KBM-7 (cell line): ENCODE measurements at places on chromosomes 7 and 10.

- no peak for DNase-seq
These were observed 306.4 kb upstream of the CDC14C start for GRCh38 chr7:48617993-48618392.

GRCh38 chr10:45580371-45581215 lies 92.0 kb downstream of the ZFAND4 start:
- DNase-seq = no peak

- no peak for DNase-seq
These were observed 39.1 kb upstream of the HSPA12A start for GRCh38 chr10:116781370-116781884.

GRCh38 chr7:38425509-38425908 lies 152.1 kb upstream of the TARP start:
- DNase-seq = no peak

GRCh38 chr10:78555128-78555527 lies 513.6 kb upstream of the ZMIZ1 start:
- DNase-seq = no peak

DNA sequence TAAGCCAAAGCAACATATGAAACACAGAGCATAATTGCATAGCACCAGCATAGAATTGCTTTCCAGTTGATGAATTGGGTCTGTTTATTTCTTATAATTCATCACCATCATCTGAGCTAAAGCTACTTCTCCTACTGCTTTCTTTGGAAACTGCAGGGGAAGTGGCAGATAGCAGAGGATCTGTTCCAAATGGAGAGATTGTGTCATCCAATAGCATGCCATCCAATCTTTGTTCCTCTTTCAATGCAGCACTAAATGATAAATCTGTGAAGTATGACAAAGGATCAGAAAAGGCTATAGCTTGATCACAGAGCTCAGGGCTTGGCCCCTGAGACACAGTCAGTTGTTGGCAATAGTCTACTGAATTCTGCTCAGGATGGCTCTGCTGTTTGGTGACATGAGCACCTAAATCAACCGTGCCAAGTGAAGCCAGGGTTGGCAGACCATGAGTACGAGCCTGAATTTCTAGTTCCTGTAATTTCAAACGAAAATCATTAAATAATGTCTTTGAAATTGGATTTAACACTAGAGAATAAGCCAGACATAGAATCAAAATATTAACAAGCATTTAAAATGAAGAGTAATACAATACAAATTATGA lies 90.0 kb downstream of the TFEC start:
- DNase-seq = peak; percentile 50

DNA sequence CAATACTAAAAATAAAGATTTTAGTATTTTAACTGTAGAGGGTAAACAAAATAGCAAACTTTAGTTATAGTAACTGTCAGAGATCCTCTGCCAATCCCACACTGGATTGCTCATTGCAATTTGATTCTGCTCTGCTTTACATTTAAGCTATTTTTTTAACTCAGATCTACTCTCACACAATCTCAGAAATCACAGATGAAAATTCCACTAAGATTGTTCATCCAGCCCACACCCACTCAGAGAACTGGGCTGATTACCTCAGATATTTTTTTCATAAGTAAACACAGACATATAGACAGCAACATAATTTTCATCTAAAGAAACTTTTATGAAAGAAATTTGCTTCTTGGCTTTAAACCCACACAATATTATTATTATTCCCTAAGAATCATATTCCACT lies 7.0 kb downstream of the OSBPL3 start:
- no peak for DNase-seq

DNA sequence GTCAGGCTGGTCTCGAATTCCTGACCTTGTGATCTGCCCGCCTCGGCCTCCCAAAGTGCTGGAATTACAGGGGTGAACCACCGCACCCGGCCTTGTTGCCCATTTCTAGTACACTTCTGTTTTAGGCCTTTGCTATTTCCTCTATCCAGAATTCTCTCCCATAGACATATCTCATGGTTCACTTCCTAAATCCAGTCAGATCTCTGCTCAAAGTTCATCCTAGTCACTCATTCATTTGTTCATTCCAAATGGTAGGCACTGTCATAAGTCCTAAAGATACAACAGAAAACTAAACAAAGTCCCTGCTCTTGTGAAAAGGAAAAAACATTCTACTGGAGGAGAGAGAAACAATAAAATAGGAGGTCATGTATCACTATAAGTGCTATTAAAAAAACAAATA lies 2.4 kb upstream of the MOSPD3 start:
- DNase-seq = no peak

- DNase-seq = no peak
These were observed 507 bp downstream of the STN1 start for GRCh38 chr10:103917302-103918052.

GRCh38 chr7:69833964-69834363 lies 235.7 kb downstream of the AUTS2 start:
- no peak for DNase-seq

- no peak for DNase-seq
These were observed 35.6 kb downstream of the C10orf90 start for GRCh38 chr10:126634911-126635310.

DNA sequence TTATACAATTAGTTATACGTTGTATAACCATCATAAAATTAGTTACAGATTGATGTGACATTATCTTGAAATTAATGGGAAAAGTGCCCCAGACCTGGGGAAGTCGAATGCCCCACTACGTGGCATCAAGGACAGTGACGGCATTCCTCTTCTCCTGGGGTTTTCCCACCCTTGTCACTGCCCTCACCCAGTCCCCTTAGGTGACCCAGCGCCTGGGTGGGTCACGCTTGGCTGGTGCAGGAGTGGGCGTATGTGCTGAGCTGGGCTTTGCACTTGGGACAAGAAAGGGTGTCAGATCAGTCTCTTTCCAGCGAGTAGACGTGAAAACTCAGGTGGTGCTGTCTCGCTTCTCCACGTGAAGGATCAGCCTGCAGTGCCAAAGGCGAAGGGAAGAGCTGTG lies 7.6 kb downstream of the FOXK1 start:
- no peak for DNase-seq

GRCh38 chr7:159227433-159227832 lies 82.8 kb upstream of the VIPR2 start:
- DNase-seq = no peak

DNA sequence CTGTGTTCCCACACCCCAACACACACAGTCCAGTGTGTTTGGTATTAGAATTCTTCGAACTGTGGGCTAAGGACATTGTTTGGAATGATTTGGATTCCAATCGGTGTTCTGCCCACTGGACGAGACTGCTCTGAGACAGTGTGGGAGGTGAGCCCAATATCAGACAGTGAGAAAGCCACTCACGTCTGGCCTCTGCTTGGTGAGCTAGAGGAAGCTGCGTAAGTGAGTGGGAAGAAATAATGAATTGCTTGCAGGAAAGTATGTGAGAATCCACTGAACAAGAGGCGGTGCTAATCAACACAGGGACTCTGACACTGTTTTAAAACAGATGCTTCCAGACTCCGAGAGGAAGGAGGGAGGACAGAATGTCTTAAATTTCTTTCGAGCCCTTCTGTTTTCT lies 675.0 kb upstream of the ANKRD30A start:
- no peak for DNase-seq

DNA sequence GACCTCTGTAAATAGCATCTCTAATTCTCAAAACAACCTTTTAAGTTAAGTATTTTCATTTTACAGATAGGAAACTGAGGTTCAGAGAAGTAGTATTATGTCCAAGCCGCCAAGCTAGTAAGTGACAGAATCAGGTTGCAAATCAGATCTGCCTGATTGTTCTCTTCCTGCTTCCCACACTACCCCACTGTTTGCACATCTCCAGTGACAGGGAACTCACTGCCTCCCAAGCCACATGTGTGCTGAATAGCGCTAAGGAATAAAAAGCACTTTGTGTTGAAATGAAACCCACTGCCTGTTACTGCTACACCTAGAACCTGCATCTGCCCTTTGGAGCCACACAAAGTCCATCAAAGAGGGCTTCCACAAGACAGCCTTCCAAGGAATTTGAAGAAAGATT lies 45.1 kb upstream of the WDR11 start:
- no peak for DNase-seq

- DNase-seq = no peak
These were observed 28.7 kb downstream of the MGMT start for GRCh38 chr10:129495698-129496097.

GRCh38 chr7:36604806-36605205 lies 119.5 kb downstream of the AOAH start:
- no peak for DNase-seq

DNA sequence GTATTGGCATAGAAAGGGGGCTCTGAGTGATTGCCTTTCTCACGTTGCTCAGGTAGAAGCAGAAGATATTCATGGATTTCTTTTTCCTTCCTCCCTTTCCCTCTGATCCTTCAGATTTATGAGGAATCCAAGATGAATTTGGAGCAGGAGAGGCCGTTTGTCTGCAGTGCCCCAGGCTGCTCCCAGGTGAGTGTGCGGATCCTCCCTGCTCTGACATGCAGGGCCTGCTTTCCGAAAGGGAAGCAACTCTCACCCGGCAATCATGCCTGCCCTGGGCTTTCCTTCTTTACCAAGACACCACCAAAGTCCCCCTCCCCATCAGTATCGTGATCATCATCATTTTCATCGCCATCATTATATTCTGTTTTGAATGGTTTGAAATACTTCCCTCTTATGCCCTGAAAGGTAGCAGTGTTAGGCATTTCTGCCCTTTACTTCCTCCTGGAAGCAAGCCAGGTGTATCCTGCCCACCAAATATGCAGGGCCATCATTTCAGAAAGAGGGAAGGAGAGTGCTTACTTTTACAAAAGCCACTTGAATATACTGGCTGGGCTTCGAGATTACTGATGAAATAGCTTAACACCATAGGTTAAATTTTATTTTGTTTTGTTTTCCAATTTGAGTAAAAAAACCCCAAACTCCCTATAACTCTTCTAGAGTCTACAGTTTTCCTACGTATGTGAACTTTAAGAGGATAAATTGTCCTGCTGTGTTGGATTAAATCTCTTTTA lies 75.9 kb downstream of the CREB5 start:
- peak; percentile 3 for DNase-seq

DNA sequence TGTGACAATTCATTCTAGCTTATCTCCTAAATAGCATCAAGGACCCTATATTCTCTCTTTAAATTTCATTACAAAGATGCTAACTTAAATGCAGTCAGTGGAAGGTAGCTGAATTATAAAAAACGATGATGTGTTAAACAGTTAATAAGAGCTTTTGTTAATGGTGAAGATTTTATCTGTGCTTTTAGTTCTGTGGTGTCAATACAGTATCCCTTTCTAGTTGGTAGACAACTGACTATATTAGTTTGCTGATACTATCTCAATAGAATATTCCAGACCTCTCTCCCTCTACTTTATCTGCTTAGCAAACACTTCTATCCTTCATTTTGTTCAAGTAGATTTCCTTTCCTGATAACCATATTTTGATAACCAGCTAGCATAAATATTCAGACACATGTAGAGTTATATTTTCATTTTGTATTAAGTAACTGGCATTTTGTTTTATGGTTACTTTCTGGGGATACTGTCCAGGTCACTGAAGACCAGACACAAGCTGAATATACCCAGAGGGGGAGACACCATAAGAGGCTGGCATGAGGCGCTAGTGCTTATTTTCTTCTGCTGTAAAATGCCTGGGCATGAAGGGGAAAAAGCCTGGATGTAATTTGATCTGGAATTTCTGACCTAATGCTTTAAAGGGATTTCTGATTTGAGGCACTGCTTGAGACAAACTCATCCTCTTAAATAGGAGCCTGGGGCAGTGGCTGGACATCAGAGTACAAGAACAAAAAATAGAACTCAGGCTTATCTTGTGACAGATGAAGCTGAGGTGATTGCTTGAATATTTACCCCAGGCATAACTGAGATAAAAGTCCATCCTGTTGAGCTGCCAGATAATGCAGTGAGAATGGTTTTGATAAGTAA lies 197.5 kb downstream of the MALRD1 start:
- DNase-seq = no peak

- DNase-seq = no peak
These were observed 60.0 kb downstream of the VTI1A start for GRCh38 chr10:112507046-112507445.

DNA sequence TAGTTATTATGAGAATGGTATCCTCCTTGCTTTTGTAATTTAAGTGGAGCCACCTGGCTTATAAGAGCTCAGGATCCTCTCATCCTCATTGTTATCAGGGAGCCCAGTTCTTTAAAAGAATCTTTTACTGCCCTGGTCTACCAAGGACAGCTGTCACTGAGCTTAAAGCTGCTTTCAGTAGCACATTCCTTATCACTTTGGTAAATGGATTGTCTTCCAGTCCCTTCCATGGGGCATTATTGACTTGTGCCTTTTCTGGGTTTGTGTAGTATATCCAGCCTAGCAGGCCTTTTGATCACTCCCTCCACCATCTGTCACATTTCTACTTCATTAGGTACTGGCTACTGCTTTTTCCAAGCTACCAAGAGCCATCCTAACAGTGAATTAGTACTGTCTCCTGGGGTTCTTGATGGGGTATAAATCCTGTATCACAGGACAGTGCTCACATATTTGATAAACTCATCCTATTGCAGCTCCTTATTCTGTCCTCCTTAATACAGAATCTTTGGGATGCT lies 208.9 kb downstream of the TMEM26 start:
- no peak for DNase-seq

- DNase-seq = no peak
These were observed 11.8 kb downstream of the INPP5A start for GRCh38 chr10:132549371-132549770.

- no peak for DNase-seq
These were observed 74.8 kb downstream of the LMBR1 start for GRCh38 chr7:156818133-156818532.

DNA sequence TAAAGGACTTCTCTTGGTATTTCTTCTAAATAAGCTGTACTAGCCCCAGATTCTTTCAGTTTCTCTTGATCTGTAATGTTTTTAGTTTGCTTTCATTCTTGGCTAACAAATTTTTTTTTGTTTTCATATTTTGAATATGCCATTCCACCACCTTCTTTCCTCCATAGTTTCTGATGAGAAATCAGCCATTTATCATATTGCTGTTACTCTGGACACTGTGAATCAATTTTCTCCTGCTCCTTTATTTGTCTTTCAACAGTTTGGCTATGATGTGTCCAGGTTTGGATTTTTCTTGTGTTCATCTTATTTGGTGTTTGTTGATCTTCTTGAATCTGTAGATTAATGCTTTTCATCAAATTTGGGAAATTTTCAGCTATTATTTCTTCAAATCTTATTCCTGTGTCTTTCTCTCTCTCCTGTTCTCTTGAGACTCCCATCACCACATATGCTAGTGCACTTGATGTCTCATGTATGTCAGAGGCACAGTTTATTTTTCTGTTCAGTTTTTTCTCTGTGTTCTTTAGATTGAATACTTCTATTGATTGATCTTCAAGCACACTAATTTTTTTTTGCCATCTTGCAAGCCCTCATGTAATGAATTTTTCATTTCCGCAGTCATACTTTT lies 15.0 kb downstream of the ELFN1 start:
- DNase-seq = no peak

GRCh38 chr10:66180581-66181318 lies 745.1 kb upstream of the LRRTM3 start:
- peak; percentile 58 for DNase-seq

- no peak for DNase-seq
These were observed 83.7 kb upstream of the PPP2R2D start for GRCh38 chr10:131816941-131817700.

DNA sequence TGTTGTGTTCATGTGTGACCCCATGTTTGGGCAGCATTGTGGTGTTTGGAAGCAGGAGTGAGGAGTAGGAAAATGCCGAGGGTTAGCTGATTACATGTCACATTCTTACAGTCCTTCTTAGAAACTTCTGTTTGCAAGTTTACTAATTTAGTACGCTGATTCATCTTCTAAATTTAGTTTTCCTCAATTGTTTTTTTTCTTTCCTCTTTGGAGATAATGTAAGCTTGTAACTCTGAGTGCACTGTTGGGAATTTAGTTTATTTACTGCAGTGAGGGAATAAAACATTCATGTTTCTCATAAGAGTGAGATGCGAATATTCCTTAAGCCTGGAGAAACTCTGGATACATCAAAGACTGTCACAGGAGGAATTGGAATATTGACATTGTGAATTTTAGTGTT lies 135.0 kb downstream of the NT5C2 start:
- DNase-seq = no peak
